T-cell (primary cell): ENCODE measurements at places on chromosomes 7 and 10. TPM values are rescaled to one million over a fixed set of nuclear protein-coding genes. Genes with fewer than 3 reads are reported as not detected.

NAT16 gene
- not detected for total RNA-seq

TRIM50 gene
- not detected for total RNA-seq

IDI2 gene
- total RNA-seq, result not detected

HOXA6 gene
- not detected for total RNA-seq

OR2A1 gene
- not detected for total RNA-seq

RPEL1 gene
- total RNA-seq, result not detected

NPFFR1 gene
- total RNA-seq, result not detected

SLC26A3 gene
- 0.33 TPM for total RNA-seq

FOXK1 gene
- 63.9 TPM for total RNA-seq

PLCE1 gene
- 0.03 TPM for total RNA-seq

WDFY4 gene
- 15.5 TPM for total RNA-seq

SLC18A3 gene
- total RNA-seq, result not detected

SLK gene
- 26.8 TPM for total RNA-seq

- DNase-seq, result no peak
These were observed 51.9 kb downstream of the THSD7A start for GRCh38 chr7:11779864-11780674.

GRCh38 chr10:96325719-96326373, 21.6 kb downstream of the DNTT start:
- no peak for DNase-seq

GRCh38 chr10:111360260-111360925, 283.6 kb downstream of the ADRA2A start:
- no peak for DNase-seq

DNA sequence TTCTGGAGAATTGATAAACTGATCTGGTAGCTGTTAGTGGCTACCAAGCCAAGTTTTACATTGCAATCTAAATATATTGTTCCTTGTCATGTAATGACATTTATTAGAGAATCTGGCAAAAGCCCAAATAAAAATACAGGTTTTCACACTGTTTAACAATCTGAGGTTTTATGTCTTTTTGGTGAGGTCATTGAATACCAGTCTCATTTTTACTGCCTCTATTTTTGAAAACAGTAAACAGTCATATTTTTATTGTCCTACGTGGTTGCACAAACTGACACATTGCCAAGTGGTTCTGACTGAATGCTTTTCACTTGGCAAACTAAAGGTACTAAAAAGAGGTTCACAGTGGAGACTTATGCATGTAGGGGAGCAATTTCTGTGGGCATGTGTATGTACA, 157.5 kb downstream of the PRKG1 start:
- DNase-seq, result no peak

GRCh38 chr7:145313551-145313950, 477.7 kb upstream of the TPK1 start:
- no peak for DNase-seq

- no peak for DNase-seq
These were observed 77.5 kb upstream of the CACUL1 start for GRCh38 chr10:118832241-118832651.

DNA sequence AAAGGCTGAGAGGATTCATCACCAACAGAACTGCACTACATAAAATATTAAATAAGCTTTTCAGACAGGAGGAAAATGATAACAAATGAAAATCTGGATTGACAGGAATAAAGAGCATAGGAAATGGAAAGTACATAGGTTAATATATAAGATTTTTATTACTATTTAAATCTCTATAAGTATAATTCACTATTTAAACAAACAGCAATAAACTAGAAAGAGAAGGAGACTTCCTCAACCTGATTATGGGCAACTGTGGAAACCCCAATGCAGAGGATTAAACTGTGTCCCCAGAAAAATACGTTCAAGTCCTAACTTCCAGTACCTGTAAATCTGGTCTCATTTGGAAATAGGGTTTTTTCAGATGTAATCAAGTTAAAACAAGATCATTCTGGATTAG, 14.8 kb upstream of the ASL start:
- no peak for DNase-seq

GRCh38 chr10:82742898-82743297, 867.9 kb downstream of the NRG3 start:
- DNase-seq, result no peak

DNA sequence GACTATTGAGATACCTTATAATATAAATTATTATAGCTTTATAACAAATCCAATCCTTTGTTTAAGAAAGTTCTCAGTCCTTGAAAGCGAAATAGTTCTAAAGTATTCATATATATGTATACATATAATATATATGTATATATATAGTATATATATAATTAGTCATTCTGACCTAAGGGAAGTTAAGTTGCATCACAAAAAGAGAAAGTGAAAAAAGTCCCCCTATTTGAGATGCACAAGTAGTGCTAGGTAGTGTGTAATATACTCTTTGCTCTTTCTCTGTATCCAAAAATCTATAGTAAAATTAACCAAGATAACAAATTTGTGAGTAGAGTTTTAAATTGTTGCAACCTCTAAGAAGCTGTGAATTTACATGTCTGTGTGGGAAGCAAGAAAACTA, 13.3 kb upstream of the IFIT1B start:
- DNase-seq, result no peak

GRCh38 chr10:79014796-79015195, 54.0 kb upstream of the ZMIZ1 start:
- DNase-seq, result no peak

DNA sequence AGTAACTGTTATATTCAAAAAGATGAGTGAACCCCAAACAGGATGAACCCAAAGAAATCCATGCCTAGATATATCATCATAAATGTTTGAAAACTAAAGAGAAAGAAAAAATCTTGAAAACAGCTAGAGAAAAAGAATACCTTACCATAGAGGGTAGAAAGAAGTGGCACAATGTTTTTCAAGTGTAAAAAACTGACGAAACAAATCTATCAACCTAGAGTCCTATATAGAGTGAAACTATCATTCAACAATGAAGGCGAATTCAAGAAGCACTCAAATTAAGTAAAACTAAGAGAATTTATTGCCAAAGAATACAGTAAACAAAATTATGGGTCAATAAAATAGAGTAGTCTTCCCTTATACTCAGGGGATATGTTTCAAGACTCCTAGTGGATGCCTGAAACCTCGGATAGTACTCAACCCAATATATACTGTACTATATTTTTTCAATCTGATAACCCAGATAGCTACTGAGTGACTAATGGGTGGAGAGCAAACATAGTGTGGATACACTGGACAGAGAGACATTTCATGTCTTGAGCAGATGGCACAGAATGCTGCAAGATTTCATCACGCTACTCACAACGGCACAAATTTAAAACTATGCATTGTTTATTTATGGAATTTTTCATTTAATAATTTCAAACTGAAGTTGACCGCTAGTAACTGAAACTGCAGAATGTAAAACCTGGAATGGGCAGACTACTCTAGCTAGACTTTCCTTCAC, 52.6 kb upstream of the TMEM106B start:
- DNase-seq, result no peak

- DNase-seq, result no peak
These were observed 69.7 kb upstream of the ZNF804B start for GRCh38 chr7:88689821-88690220.

GRCh38 chr10:71080381-71081228, 131.8 kb upstream of the UNC5B start:
- DNase-seq, result no peak

DNA sequence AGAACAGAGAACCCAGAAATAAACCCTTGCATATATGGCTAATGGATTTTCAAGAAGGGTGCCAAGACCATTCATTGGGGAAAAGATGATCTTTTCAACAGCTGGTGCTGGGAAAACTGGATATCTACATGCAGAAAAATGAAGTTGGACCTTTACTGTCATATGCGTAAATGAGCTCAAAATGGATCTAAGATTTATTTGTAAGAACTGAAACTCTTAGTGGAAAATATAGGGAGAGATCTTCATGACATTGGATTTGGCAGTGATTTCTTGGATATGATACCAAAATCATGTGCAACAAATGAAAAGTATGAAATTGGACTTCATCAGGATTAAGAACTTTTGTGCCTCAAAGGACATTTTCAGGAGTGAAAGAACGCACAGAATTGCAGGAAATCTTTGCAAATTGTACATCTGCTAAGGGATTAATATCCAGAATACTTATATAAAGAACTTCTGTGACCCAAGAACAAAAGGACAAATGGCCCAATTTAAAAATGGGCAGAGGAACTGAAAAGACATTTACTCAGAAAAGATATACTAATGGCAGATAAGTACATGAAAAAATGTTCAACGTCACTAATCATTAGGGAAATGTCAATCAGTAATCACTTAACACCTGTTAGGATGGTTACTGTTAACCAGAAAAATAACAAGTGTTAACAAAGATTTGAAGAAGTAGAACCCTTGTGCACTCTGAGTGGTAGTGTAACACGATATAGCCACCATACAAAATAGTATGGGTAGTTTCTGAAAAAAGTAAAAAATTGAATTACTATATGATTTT, 6.1 kb downstream of the DBF4 start:
- no peak for DNase-seq

GRCh38 chr7:94410413-94411187, 15.9 kb downstream of the COL1A2 start:
- DNase-seq, result no peak

- DNase-seq, result no peak
These were observed 12.8 kb upstream of the AKAP9 start for GRCh38 chr7:91927912-91928311.

DNA sequence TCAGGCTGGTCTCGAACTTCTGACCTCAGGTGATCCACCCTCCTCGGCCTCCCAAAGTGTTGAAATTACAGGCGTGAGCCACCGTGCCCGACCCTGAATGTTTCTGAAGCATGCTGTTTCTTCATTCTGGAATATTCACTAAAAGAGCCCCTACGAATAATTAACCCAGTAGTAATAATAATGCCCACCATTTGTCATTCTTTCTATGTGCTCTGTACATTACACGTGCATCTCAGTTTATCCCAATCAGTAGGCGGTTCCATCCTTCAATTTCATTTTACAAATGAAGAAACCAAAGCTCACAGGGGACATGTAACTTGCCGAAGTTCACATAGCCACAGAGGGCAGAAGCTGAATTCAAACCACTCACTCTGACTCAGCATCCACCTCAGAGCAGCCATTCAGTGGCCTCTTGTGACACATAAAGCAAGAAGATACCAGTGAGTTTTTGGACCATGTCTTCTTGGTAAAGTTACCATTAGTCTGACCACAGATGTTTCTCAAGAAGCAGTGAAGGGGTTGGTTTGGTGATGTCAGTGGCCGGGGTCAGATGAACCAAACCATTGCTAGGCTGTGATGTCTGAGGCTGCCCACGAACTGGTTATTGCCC, 71.9 kb upstream of the DUSP5 start:
- DNase-seq, result no peak

DNA sequence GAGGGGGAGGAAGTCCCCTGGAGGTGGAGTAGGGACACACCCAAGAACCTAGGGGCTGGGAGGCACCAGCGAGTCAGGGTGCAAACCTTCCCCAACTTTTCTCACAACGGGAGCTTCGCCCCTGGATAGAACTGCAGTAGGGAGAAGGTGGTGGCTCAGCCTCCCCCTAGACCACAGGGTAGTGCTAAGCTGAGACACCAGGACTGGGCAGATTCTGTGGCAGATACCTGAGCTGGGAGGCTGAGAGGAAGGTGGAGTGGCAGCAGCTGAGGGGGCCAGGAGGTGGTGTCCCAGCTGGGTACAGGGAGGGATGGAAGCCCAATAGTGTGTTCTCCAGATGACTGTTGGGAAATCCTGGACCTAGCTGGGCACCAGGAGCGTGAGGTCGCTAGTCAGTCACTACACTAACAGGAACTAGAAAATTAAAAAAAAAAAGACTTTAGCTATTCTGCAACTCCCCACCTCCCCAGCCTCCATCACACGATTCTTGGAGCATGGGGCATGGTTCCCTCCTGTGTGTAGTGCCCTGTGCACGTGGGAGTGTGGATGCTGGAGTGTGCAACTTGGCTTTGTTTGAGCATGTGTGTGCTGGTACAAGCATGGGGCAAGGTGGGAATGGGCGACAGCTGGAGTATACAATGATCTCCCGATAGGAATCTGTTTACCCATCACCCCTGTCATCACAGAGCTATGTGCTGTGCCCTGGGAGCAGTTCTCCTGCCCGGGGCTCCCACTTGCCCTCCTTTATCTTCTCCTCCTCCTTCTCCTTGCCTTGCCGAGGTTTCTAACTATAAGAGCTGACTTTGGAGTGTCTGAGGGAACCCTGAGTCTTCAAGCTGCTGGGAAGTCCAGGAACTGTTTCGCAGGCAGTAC, 8.8 kb upstream of the TRPV6 start:
- no peak for DNase-seq

DNA sequence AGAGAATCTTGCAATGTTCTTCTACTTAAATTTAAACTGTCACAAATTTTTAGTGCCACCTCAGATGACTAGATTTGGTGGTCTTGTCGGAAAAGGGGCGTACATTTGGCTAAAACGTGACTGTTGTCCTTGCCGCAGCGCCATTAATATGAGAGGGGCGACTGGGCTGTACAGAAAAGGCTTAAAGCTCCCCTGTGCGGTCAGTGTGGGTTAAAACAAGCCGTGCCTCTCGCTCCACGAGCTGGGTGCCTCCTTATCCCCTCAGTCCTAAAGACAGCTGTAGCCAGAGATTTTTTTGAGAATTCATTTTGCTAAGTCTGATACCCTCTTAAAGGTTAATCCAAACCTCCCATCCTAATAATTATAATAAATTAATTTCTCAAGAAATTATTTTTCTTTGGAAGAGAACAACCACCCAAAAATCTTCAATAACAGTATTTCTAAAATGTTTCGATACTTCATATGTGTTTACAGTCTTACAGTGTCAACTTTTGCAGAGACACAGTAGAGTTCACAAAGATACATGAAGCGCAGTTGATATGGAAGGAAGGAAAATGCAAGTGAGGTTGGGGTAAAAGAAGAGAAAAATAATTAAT, 68.6 kb downstream of the C7orf25 start:
- no peak for DNase-seq

DNA sequence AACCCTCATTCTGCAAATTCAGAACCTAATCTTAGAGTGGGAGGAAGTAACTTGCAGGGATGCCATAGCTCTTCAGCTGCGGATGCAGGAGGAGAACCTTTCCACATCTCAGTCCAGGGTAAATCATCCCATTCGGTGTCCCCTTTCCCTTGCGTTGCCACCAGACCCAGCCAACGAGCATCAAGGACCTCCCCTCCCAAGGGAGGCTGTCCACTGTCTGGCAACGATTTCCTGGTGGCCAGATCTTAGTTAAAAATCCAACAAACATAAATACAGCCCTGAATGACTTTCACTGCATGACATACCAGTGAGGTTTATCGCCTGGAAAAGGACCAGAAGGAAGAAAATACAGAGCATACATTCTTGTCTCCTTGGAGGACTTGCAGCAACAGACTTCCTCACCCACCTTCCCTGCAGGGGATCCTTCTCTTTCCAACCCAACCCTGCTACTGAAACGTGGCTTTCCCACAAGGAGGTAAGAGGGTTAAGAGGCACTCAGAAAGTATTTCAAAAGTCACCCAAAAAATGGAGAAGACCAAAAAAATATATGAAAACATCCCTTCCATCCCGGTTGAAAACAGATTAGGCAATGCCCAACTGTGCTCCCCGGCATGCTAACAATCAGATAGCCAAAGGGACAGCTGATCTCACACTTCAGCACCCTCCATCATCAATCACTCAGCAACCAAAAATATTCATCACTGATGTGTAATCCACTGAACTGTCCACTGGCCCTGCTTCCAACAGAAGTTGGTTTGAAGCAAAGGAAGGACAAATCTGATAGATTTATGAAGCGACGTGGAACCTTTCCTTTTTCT, 206.6 kb downstream of the TNS3 start:
- no peak for DNase-seq
